ENCODE measurements at places on chromosomes 1 and 21.

DNA sequence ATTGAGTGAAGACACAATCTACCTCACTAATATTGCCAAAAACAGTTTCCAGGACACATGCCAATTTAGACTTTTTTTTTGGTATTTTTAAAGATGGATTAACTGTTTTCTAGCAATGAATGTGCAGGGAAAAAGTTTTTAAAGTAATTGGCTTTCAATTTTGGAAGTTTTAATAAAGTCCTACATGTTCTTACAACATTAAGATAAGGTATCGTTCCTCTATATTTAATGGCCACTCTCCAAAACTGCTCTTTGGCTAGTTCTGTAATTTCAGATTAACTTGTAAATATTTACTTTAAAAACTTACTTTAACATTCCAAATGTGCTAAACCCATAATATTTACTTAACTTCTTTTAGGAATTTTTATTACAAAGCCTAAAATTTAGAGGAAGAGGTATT, 1332.2 kb upstream of the PRMT6 start:
- DNase-seq: no peak

GRCh38 chr1:224616756-224617409, 766 bp downstream of the CNIH3 start:
- no peak for DNase-seq

DNA sequence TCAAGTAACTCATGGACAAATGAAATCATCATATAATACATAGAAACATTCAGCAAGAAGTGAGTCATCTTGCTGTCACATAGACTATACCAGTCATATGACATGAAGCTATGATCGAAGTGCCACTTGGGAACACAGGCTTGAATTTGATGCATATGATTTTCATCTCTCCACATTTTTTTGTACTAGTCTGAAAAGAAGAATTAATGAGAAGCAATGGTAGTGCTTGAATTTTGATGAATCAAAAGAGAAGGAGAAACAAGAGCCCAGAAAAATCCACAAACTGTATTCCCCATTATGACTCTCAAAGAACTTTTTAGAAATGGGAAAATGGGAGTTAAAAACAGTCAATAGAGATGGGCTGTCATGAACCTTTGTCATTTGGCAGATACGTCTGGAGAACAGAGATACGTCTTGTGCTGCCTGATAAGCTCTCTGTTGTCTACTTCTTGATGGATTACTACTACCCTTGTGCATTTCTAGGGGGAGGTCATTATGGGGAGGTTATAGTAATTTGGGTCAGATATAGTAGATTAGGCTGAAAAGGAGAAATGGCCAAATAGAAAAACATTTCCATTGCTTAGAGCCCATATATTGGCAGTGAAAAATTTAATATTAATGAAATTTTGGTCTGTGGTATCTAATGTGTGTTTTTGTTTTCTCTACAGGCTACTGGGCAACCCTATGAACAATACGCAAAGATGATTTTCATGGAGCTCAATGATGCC, 8.0 kb upstream of the LEPR start:
- DNase-seq: no peak

DNA sequence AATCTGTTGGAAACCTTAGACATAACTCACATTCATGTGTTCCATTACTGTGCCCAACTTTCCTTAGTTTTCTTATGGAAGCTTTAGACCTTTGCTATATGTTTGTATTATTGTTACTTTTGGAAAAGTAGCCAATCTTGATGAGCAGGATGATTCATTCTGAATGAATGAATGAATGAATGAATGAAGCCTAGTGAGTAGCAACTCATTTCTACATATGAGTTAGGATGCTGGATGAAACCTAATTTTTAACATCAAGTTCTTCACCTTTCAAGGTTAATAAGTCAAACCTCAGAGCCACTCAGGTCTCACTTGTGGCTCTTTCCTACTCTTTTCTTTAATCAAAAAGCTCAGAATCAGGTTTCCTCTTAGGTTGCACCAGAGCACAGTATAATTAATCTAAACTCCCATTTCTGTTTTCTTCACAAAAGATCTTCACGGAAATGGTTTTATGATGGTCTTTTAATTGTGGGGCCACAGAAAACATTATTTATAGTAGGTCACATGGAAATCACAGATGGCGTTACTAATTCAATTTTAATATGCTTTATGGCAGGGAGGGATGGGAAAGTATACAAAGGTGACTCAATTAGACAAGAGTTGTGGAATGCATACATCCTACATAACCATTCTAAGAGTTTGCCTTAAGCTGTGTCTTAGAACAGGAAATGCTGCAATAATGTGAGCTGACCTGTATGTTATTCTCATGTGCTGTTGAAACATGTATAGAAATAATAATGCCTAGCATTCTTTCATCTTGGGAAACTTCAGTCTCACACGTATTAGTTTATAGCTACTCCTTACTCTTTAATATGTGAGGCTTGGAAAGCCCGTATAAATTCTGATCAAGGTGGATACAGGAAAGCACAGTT, 4.5 kb upstream of the DDX59 start:
- DNase-seq: no peak

DNA sequence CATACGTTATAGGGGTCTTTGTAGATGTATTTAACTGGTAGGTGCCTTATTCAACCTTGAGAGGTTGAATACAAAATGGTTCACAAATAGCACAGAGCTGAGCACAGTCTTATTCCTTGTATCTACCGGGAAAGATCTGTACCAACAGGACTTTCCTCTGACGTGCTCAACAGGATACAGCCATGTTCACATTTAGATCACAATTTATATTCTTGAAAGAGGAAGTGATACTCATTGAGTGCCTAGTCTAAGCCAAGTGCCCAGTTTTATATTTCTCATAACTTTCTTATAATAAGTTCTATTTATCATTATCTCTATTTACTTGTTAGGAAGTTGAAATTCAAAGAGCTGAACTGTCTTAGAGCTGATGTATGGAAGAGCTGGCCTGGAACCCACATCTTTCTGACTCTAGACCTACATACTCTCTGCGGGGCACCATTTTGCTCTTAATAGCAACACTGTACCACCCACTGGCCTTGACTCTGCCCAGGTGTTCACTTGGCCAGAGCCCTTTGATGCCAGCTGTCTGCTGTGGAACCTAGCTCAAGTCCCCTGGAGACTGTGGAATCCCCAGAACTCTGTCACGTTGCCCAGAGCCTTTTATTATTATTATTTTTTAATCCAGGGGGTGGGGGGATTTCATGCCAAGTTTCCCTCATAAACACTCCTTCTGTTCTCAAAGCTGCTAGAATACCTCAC, 156.2 kb downstream of the TPR start:
- DNase-seq: no peak

GRCh38 chr1:197126691-197127090, 19.8 kb downstream of the ASPM start:
- DNase-seq: no peak

- no peak for DNase-seq
These were observed 27.2 kb upstream of the SLC26A9 start for GRCh38 chr1:205970486-205970885.

- DNase-seq: no peak
These were observed 10.4 kb downstream of the ADAMTSL4 start for GRCh38 chr1:150559656-150560010.

- no peak for DNase-seq
These were observed 103.7 kb upstream of the PDC start for GRCh38 chr1:186564582-186564981.

DNA sequence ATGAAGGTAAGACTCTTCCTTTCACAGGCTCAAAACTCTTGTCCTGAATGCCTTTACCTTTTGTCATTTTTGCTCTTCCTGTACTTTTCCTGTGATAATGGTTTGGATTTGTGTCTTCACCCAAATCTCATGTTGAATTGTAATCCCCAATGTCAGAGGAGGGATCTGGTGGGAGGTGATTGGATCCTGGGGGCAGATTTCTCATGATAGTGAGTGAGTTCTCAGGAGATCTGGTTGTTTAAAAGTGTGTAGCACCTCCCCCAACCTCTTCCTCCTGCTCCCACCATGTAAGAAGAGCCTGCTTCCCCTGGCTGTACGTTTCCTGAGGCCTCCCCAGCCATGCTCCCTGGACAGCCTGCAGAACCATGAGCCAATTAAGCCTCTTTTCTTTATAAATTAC, 75.5 kb downstream of the DDX20 start:
- no peak for DNase-seq

DNA sequence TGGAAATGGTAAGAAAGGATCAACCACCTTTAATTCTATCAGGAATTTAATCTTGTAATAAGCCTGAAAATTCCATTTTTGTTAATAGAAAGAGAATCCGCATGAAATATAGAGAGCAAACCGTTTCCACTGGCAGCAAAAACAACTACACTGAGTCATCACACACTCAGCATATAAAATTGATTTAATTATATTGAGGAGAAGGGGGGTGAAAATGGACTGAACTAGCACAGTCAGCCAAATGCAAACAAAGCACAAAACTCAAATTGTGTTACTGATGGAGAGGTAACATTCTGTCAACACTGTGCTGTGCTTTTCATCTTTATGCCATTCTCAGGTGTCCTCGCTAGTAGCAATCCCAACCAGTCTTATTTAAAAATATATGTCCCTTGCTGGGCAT, 1583.9 kb downstream of the MRPL39 start:
- no peak for DNase-seq

GRCh38 chr1:74593887-74594866, 79.4 kb downstream of the ERICH3 start:
- DNase-seq: no peak

DNA sequence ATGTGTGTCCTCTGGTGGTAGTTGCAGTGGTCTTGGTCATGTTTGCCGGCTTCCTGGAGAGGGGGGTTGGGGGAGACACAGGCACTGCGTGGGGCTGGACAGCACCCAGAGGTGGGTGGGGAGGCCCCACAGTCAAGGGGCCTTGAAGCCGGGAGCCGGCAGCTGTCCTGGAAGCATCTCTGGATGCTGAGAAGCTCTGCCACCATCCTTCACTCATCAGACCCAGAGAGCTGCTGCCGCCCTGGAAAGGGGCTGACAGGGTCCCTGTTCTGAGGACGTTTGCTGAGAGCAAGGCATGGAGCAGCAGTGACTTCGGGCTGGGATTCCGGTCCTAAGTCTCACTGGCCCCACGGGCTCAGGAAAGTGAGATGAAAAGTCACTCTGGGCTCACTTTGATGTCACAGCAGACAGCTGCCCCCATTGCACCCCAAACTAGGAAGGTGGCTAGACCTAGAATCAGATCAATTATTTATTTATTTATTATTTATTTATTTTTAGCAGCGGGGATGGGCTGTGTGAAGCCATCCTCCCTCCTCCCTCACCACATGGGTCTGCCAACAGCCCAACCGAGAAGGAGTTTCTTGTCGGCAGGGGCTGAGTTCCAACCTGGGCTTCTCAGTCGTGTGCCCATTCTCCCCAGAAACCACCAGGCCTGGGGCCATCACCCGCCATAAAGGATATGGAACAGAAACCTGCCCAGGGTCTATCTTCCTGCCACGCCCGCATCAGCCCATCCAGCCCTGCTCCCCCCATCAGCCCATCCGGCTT, 547.4 kb downstream of the PTPRU start:
- no peak for DNase-seq
